Cerebellar cortex (tissue), 1 donor: ENCODE measurements at places on chromosomes 12 and 14.

GRCh38 chr14:66487164-66487563 lies 993 bp downstream of the CCDC196 start:
- DNase-seq: no peak

DNA sequence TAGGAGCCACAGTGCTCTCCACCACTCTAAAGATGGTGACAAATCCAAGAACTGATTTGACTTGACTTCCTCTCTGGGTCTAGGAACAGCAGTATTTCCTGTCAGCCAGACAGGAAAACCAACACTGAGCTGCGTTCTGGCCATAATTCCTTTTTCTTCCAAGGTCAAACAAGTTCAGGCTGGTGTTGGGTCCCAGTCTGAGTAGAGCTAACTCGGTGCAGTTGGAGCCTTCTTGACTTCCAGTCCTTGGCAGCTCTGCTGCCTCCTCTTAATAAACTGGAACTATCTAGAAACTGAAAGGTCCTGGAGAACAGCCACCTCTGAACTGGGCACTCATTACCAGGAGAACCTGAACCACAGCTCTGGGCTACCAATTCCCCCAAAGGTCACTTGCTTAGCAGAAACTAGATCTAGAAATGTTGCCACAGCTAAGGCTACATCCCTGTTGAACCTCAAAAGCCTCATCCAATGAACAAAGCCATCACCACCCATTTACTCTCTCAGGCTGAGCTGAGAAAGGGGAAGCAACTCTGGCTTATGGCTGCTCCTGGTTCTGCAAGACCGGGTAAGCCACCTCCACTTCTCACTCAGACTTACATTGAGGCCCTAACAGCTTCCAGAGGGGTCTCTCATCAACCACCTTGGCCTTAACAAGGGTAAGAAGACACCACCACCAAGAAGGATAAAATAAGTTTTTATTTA lies 27.7 kb downstream of the MAX start:
- DNase-seq: no peak

GRCh38 chr12:109715310-109716091 lies 1.9 kb downstream of the FAM222A start:
- no peak for DNase-seq

DNA sequence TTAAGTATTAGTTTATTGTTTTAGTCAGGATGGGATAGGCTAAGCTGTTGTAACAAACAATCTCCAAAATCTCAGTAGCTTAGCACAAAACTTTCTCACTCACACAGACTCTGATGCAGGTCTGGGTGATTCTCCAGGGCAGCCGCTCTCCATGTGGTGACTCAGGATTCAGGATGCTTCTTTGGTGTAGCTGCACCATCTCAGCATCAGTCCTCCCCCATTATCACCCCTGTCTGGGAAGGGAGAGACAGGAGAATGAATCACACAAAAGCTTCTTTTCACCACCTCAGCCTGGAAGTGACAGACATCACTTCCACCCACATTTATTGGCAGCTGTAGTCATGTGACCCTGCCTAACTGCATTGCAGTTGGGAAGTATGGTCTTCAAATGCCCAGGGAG lies 142.3 kb downstream of the DICER1 start:
- no peak for DNase-seq

GRCh38 chr14:72925815-72926291 lies 411 bp upstream of the DCAF4 start:
- no peak for DNase-seq

- DNase-seq: no peak
Measured at GRCh38 chr14:89720741-89721729, 233.5 kb downstream of the EFCAB11 start.
